ENCODE measurements at places on chromosomes 1 and 21.

- DNase-seq = peak; percentile 59
Observed at GRCh38 chr1:65395887-65396612, 24.4 kb upstream of the LEPR start.

DNA sequence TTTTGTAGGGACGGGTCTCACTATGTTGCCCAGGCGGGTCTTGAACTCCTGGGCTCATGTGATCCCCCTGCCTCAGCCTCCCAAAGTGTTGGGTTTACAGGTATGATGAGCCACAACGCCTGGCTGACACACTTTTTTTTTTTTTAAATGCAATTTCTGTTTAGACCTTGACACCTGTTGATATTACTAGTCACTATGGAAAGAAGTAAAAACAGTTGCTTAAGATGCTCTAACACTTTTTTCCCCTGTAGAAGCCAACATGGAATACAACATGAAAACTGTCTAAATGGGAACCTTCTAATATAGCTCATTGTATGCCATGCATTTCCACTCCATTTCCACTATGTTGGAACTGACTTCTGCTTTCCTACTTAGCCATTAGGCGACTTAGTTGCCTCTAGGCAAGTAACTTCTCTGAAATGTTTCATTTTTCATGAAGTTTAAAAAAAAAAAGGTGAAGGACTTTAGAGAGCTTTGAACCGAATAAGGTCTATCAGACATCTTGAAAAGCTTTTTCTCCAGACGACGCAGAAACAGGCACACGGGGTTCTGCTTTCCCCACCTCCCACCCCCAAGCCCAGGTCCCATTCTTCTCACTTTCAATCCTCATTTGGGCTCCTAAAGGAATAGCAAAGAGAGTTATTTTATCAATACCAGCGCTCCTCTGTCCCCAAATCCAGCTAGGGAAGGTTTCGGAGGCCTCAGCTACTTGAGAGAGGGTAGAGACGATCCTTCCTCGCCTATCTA lies 648 bp upstream of the DR1 start:
- DNase-seq = no peak

GRCh38 chr1:164092603-164093353 lies 466.2 kb upstream of the PBX1 start:
- DNase-seq = no peak

DNA sequence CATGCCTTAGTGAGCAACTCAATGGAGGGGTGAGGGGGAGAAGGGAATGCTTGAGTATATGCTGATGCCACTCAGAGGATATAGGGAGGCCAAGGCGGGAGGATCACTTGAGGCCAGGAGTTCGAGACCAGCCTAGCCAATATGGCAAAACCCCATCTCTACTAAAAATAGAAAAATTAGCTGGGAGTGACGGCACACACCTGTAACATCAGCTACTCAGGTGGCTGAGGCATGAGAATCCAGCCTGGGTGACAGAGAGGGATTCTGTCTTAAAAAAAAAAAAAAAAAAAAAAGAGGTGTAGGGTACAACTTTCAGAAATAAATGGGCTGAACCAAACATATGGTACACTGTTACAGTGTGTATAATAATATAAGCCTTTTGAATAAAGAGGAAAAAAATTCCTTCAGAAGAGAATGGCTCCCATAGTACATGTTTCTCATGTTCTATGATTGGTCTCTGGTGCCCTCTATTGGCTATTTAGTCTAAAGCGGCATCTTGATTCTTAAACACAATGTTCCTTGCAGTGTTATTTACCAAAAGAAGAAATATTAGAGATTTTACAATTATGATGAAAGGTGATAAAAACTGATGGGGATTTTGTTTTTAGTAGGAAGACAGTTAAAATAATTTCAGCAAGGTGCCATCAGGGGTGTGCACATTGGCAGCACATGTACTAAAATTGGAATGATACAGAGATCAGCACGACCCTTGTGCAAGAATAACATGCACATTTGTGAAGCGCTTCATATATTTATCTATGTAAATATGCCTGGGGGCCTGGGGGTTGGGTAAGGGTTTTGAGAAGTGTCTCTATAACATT lies 109.8 kb downstream of the PATJ start:
- DNase-seq = peak; percentile 77

DNA sequence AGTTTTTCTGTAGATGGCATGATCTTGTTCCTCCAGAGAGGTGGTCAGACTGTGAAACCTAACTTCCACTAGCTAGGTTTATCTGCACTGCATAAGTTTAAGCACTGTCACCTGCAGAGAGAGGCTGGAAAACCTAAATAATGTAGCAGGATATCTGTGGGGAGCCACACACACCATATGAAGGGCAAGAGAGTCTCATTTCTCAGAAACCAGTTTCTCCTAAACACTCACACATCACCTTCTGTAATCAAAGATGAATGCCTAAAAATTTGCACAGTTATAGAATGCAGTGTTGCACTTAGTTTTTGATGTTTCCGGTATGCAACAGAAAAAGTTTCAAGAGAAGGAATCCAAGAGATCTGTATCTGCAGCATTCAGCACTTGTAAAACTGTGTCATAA lies 654.6 kb downstream of the ADGRL2 start:
- no peak for DNase-seq

GRCh38 chr1:226678251-226678650 lies 60.8 kb downstream of the ITPKB start:
- no peak for DNase-seq

DNA sequence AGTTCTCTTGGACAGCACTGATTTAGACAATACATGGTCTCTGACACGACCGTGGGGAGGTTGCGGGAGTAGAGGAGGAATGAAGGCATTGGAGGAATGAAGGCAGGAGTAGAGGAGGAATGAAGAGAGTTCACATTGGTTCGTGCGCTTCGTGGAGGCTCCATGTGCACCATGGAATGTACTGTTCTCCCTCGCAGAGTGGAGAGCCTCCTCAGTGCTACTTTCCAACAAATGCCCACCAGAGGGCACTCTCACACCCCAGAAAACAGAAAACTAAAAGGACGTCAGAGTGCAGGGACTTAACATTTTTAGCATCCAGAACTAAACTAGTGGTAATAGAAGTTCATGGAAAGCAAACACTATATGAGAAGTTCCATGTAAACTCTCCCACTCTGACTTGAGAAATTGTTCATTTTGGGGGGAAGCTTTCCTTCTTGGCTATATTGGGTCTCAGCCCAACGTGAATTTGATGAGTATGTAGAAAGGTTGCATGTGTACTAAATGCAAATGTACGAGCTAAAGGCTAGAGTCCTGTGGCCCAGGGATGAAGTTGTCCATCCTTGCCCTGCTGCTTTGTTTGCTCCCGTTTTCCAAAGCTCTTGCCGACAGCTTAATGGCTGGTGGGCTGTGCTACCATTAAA lies 211.6 kb downstream of the LMX1A start:
- DNase-seq = peak; percentile 65

- peak; percentile 45 for DNase-seq
Observed at GRCh38 chr1:53585129-53585528, 125.9 kb downstream of the DMRTB1 start.

- peak; percentile 83 for DNase-seq
Observed at GRCh38 chr1:222331340-222331739, 216.6 kb downstream of the HHIPL2 start.

DNA sequence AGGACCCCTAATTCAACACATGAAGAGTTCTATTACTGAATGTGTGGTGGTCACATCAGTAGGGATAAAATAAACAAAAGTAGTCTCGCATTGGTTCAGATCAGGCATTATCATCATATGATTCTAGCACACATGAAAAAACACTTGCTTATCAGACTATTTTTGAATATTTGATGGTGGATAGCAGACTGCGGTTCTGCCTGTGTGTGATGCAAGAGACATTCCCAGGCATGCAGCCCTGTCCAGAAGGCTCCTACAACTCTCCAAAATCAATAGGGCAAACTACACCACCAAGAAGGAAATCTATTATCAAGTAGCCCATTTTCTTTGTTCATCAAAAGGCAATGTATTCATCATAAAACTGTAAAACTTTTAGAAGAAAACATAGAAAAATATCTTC lies 304.7 kb downstream of the DUSP10 start:
- no peak for DNase-seq

DNA sequence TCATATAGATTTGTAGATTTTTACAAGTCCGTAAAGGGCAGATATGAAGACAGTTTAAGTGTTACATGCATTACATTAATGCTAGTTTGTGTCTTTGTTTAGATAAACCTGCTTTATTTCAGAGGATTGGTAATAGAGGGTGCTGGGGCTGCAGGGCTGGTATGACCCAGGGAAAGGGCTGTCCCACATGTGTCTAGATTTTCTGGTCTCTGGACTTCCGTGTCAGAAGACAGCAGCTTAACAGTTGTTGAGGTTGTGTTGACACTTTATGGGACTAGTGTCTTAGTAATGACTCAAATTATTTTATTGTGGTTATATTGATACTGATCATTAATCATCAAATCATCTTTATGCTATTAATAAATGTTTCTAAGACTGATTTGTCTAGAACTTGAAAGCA lies 10.1 kb downstream of the PRDM2 start:
- no peak for DNase-seq

DNA sequence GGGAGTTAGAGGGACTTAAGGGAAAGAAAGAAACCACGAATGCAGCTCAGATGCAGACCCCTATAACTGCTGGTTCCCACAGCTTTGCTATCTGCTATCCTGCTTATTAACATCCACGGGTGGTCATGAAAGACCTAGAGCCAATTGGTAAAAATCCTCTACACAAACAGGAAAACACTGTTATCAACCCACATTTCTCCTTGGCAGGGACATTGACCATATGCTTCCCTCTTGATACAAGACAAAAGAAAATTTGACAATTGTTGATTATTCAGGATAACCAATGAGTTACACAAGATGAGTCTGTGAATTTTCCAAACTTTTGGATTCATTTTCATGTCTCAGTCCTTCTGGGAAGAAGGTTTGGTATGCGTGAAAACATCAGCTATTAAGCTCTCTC lies 90.4 kb downstream of the TIAM1 start:
- DNase-seq = no peak

DNA sequence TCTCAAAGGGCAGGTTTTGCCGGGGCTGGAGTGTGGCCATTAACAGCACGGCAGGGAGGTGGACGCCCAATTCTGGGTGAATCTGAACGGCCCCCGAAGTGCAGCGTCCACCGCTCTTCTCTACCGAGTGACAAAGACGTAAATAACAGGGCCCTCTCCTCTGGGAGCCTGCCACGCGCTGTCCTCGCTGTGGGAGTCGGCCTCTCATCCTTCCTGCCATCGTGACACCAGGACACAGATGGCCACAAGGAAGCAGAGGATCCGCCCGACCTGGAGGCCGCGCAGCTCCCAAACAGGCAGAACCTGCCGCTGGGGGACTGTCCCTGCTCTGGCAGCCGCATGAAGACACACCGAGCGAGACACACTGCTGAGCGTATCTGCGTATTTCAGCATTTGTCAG lies 12.1 kb upstream of the CDK11B start:
- no peak for DNase-seq

DNA sequence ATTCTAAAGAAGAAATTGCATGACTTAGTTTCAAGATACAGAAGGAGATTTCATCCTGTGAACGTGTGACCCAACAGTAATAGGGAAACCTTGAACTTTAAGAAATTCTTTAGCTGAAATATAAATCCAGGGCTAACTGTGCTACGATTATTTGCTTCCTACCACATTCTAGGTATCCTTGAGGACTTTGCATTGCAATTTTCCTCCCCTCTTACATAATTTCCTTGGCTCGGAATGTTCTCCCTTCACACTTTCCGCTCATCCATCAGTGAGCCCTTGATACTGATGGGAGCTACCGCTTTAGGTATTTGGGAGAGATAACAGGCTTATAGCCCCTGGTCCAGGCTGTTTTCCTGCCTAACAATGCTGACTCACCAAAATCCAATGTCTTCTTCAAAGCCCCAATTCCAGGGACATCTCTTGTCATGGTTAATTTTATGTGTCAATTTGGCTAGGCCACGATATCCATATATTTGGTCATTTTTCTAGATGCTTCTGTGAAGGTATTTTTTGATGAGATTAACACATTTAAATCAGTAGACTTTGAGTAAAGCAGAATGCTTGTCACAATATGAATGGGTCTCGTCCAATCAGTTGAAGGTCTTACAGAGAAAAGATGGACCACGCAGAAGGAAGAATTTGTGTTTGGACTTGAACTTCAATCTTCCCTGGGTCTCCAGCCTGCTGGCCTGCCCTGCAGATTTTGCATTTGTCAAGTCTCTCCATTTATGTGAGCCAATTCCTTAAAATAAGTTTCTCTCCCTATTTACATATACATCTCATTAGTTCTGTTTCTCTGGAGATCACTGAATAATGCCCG lies 121.2 kb downstream of the PTPN14 start:
- DNase-seq = peak; percentile 70

DNA sequence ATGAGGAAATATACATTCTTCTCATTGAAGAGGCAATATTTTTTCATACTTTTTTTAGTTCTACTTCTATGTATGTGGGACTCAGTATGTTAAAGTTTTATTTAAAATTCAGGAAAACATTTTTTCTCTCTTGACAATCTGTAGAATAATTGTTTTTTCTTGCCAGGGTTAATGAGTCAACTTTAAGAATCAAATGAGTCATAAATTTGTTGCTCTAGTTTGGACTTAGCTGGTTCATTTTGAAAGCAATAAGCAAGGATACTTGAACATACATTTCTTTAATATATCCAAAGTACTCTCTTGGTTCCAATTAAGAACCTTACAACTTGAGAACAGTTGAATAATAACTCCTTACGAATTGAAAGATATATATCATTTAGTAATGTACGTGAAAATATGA lies 1145.3 kb upstream of the B3GALT2 start:
- peak; percentile 4 for DNase-seq

DNA sequence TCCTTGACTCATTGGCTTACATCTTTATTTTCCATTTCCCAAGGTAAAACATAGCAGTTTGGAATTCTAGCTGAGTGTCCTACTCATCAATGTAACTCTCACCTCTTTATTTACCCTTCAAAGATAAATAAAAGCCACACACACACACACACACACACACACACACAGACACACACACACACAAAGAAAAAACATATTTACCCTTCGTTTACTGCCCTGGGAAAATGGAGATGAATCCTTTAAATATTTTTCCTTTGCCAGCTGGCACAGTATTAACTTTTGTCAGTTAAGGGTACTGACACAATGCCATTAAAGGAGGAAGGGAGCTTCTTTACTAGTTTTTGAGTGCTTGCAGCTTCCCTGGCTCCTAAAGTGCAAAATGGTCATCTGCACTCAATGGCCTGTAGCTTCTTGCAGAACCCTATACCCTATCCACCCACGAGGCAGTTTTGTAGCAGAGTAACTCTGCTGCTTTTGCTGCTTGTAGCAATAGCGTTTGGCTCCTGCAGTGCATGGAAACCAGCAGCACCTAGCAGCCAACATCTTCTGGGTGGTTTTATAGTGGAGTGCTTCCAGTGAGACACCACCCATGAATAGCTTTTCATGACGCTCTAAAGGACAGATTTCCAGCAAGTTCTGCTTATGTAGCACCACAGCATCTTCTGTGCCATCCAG lies 103.7 kb downstream of the HS2ST1 start:
- DNase-seq = no peak

DNA sequence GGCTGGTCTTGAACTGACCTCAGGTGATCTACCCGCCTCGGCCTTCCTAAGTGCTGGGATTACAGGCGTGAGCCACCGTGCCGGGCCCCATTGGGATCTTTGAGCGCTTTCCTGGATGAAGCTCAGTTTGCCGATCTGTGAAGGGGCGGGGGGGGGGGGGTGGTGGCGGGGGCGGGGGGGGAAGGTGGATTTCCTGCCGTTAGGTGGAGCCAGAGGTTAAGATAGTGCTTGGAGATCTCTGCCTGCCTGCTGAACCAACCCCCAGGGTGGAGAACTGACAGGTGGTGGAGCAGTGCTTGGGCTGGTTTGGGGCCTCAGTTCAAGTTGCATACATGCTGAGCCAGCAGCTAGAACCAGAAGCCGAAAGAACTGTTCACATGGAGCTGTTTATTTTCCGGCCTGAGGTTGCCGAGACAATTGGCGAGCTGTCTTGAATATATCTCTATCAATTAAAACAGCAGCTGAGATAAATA lies 1.7 kb downstream of the TMCC2 start:
- DNase-seq = peak; percentile 29

- DNase-seq = no peak
Observed at GRCh38 chr1:103945774-103946173, 196.1 kb downstream of the AMY1C start.

All from fibroblast of skin of scalp (primary cell).